Thymus (tissue), 14 donors: ENCODE measurements at places on chromosomes 4 and X. TPM values are rescaled to one million over a fixed set of nuclear protein-coding genes. Genes with fewer than 3 reads are reported as not detected.

- H3K4me1 ChIP-seq = no peaks in the 10 kb centered on the region
- H3K27ac ChIP-seq = no peak overlapping the region
- no peak for DNase-seq
- H3K36me3 ChIP-seq = no peaks in the 10 kb centered on the region
- no peak overlapping the region for H3K4me3 ChIP-seq
Observed at GRCh38 chr4:75028196-75028854, 95.4 kb downstream of the PARM1 start.

DNA sequence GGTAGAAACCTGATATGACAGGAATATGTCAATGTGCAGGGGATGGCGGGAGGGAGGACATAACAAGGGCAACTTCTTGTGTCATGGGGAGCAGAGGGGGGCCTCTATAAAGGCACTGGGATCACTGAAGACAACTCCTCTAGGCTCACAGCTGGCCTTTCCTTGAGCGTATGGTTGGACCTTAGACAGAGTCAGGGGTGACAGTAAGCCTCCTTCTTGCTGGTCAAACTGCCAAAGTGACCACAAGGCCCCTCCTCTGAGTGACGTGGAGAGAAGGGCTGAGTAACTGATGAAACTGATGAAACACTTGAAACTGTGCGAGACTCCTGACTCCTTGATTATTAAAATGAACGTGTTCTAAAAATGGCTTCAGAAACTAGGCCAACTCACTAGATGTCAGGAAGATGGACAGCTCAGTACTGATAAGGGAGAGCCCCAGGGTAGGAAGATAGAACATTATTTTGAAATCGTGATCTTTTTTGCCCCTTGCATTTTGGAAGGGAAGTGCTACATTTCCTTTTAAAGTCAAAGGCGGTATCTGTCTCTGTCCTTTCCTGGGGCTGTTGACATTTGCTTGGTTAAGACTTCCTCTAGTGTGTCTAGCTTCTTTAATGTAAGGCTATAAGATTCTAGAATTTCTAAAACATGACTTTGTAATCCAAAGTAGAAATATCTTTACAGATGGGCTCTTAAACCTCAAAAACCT is 1.6 kb downstream of the RAB33A start:
- DNase-seq = no peak
- H3K36me3 ChIP-seq = no peaks in the 10 kb centered on the region
- no peaks in the 10 kb centered on the region for H3K4me1 ChIP-seq
- H3K4me3 ChIP-seq = peak overlapping the region; percentile 56
- peak overlapping the region; percentile 18 for H3K27ac ChIP-seq

GRCh38 chr4:146040623-146041022 is 102.0 kb upstream of the ZNF827 start:
- no peak for DNase-seq
- no peak overlapping the region for H3K27ac ChIP-seq
- no peaks in the 10 kb centered on the region for H3K27me3 ChIP-seq
- no peaks in the 10 kb centered on the region for H3K4me1 ChIP-seq
- no peak overlapping the region for H3K4me3 ChIP-seq
- H3K36me3 ChIP-seq = no peaks in the 10 kb centered on the region

DNA sequence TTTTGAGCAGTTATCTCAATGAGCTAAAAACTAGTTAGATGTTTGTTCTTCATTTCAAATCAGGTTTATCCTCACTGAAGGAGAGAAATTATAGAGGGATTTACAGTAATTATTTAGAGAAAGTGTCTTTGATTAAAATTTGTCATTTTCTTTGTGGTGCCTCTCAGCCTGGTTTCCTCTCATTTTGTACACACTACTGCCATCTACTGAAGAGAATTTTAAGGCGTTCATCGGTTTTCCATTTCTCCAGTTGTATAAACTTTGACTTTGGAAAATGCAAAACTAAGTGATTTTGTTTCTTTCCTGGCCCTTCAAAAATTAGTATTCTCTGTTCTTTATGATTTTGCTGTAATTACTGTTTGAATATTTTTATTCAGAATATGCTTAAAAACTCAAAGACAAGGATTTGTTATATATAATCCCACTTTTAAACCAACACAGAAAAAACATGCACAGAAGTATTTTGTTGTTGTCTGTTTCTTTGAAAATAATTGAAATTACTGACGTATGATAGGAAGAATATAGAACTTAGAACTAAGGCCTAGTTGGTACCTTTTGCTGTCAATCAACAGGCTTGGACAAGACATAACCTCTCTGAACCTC is 34.4 kb upstream of the ANXA3 start:
- H3K4me1 ChIP-seq = no peaks in the 10 kb centered on the region
- H3K27me3 ChIP-seq = no peaks in the 10 kb centered on the region
- DNase-seq = no peak
- no peak overlapping the region for H3K4me3 ChIP-seq
- H3K27ac ChIP-seq = no peak overlapping the region

- no peak within 1 kb of the TSS for H3K4me3 ChIP-seq
- H3K4me1 ChIP-seq = no peaks in the 10 kb centered on the region
- H3K27ac ChIP-seq = no peak within 1 kb of the TSS
- peaks cover 8% of the 10 kb centered on the region for H3K27me3 ChIP-seq
- no peaks in the 10 kb centered on the region for H3K36me3 ChIP-seq
Observed at GRCh38 chrX:107448998-107449835, at the start of gene FRMPD3. Gene FRMPD3 (plus strand): TSS chrX:107449652. CDS start chrX:107526589, 76,937 bp downstream.

DNA sequence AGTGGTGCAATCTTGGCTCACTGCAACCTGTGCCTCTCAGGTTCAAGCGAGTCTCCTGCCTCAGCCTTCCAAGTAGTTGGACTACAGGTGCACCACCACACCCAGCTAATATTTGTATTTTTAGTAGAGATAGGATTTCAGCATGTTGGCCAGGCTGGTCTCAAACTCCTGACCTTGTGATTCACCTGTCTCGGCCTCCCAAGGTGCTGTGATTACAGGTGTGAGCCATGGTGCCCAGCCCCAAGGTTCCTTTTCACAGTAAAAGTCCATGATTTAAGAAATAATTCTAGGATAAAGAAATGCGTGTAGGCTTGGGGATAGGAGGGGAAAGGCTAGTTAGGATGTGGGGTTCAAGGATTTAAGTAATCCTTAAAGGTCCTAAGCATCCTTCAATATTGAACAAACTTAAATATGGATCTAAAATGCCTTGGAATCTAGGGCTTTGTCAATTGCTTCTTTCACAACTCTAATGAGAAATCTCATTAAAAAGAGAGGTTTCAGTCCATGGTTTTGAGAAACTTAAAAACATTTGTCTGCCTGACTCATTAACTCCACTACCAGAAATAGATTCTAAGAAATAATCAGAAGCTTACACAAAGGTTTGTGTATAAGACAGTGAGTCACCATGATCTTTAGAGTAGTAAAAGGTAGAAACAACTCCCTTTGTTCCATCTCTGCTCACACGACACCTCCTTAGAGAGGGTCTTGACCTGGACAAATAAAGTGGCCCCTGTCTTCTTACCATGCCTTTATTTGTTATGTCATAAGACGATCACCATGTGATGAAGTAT is 203.2 kb downstream of the PTTG2 start:
- H3K4me3 ChIP-seq = no peak overlapping the region
- no peaks in the 10 kb centered on the region for H3K36me3 ChIP-seq
- H3K4me1 ChIP-seq = peaks cover 6% of the 10 kb centered on the region
- H3K27ac ChIP-seq = no peak overlapping the region
- DNase-seq = no peak
- no peaks in the 10 kb centered on the region for H3K27me3 ChIP-seq

DNA sequence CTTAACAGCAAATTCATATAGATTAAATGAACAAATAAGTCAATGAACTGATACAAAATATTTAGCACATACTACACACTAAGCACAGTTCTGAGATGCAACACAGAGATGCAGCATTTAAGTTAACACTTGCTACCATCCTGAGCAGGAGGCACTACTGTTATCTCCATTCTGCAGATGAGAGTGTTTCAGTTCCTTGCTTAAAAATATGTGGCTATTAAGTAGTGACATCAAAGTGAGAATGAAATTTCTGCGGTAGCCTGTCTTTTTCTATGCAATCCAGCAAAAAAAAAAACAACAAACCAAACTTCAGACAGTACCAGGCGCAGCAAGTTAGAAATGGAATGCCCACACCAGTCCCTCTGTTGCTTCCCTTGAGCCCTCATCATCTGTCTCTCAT is 90.8 kb downstream of the SHISA3 start:
- no peaks in the 10 kb centered on the region for H3K27me3 ChIP-seq
- no peaks in the 10 kb centered on the region for H3K4me1 ChIP-seq
- H3K36me3 ChIP-seq = peaks cover 2% of the 10 kb centered on the region
- DNase-seq = no peak
- no peak overlapping the region for H3K27ac ChIP-seq
- H3K4me3 ChIP-seq = no peak overlapping the region

GRCh38 chrX:48899078-48899410 is 1.3 kb downstream of the PQBP1 start:
- peaks cover 33% of the 10 kb centered on the region for H3K36me3 ChIP-seq
- H3K4me3 ChIP-seq = no peak overlapping the region
- H3K27ac ChIP-seq = no peak overlapping the region
- DNase-seq = no peak
- H3K4me1 ChIP-seq = peaks cover 7% of the 10 kb centered on the region
- no peaks in the 10 kb centered on the region for H3K27me3 ChIP-seq

DNA sequence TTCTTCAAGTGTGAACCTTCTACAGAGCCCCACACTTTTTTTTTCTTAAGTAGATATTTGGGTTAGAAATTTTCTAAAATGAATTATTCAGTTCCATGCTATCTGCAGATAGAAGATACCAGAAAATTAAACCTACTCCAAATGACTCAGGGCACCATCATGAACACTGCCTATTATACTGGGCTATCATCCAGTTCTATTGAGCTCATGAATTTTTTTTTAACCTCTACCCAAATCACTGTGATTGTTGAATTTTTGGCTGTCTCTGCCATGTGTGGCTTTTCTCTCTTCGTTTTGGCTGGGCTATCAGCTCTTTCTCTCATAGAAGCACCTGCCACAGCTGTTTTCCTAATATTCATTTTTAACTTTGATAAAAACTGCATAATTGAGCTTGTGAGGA is 31.0 kb upstream of the SLC34A2 start:
- no peaks in the 10 kb centered on the region for H3K4me1 ChIP-seq
- H3K27ac ChIP-seq = no peak overlapping the region
- H3K4me3 ChIP-seq = no peak overlapping the region
- H3K27me3 ChIP-seq = no peaks in the 10 kb centered on the region

DNA sequence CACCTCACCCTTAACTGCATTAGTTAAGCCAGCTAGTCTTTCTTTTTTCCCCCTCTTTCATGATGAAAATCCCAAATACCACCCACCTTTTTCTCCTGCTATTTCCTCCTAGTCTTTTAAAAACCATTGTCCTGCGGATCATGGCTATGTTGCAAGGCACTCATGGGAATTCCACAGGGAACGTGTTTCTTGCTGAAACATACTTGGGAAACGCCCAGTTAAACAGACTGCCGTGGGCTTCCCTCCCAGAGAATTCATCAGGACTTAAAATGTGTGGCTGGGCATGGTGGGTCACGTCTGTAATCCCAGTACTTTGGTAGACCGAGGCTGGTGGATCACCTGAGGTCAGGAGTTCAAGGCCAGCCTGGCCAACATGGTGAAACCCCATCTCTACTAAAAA is 32.2 kb downstream of the XG start:
- no peaks in the 10 kb centered on the region for H3K27me3 ChIP-seq
- no peaks in the 10 kb centered on the region for H3K36me3 ChIP-seq
- no peak overlapping the region for H3K4me3 ChIP-seq

DNA sequence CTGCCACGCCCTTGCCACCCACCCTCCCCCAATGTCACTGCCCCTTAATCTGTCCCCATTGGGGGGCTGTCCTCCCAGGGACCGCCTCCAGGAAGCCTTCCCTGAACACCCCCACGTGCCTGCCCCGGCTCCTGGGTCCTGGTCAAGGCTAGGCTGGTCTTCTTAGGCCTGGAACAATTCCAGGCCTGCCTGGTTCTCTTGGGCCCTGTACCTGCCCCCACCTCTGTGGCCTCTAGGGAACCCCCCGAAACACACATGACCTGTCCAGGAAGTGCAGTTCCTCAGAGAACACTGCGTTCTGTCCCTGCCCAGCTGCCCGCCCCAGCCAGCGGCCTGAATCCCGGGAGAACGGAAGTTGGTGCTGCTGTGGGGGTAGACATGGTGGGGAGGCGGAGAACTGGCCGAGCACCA is 5.1 kb downstream of the MXD4 start:
- H3K27ac ChIP-seq = no peak overlapping the region
- DNase-seq = no peak
- no peak overlapping the region for H3K4me3 ChIP-seq

- no peaks in the 10 kb centered on the region for H3K36me3 ChIP-seq
- no peak overlapping the region for H3K27ac ChIP-seq
- DNase-seq = no peak
Observed at GRCh38 chrX:139246295-139246694, 284.2 kb upstream of the F9 start.

DNA sequence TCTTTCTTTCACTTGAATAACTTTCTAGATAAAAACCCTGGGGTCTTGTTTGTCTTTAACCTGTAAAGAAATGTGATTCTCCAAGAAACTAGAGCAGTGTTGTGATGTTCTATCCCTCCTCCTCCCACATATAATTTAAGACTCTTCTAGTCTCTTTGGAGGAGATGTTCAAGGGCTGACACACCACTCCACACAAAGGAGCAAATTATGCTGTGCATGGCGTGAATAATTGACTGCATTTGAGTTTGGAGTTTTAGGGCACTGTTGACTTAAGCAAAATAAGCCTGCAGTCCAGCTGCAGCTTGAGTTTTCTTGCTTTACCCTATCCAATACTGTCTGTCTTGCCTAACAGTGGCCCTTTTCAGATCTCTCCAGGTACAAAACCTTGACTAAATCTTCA is 119.7 kb downstream of the CHRDL1 start:
- no peak for DNase-seq
- H3K4me3 ChIP-seq = no peak overlapping the region
- H3K4me1 ChIP-seq = no peaks in the 10 kb centered on the region

- peaks cover 6% of the 10 kb centered on the region for H3K4me1 ChIP-seq
- H3K4me3 ChIP-seq = peak overlapping the region; percentile 65
- peaks cover 67% of the 10 kb centered on the region for H3K27me3 ChIP-seq
- DNase-seq = no peak
Observed at GRCh38 chr4:185142564-185142911, 528 bp upstream of the SLC25A4 start.

- no peak overlapping the region for H3K4me3 ChIP-seq
- peaks cover 12% of the 10 kb centered on the region for H3K36me3 ChIP-seq
- H3K4me1 ChIP-seq = no peaks in the 10 kb centered on the region
- H3K27ac ChIP-seq = no peak overlapping the region
Observed at GRCh38 chrX:118574666-118575065, 79.1 kb downstream of the DOCK11 start.

Gene FGF5
- polyA plus RNA-seq = 0.02 TPM

Gene BEX5
- polyA plus RNA-seq = 1.4 TPM

Gene MAGEE2
- polyA plus RNA-seq = under 0.01 TPM

Gene CORIN
- polyA plus RNA-seq = 0.78 TPM

Gene RAB40A
- polyA plus RNA-seq = 0.48 TPM

Gene PPARGC1A
- polyA plus RNA-seq = 3.1 TPM

Gene MBNL3
- 2.9 TPM for polyA plus RNA-seq

Gene COL25A1
- polyA plus RNA-seq = 0.75 TPM

Gene LSM6
- polyA plus RNA-seq = 74.8 TPM
